Activated naive CD4-positive, alpha-beta T cell treated with anti-CD3 and anti-CD28 coated beads, Interleukin-2, amount 10 ng/mL, durations not matched to agents 5 hours and 36 hours (primary cell): ENCODE measurements at places on chromosomes 5 and 9. TPM values are rescaled to one million over a fixed set of nuclear protein-coding genes. Genes with fewer than 3 reads are reported as not detected.

ENG gene
- 18.3 TPM for total RNA-seq

GABRA1 gene
- total RNA-seq, result not detected

PCDHA12 gene
- not detected for total RNA-seq

ATG10 gene
- total RNA-seq, result 9.5 TPM

STING1 gene
- total RNA-seq, result 218 TPM

JMY gene
- 6.5 TPM for total RNA-seq

TNC gene
- not detected for total RNA-seq

RASGEF1C gene
- not detected for total RNA-seq

CAMK2A gene
- total RNA-seq, result not detected

DDX4 gene
- total RNA-seq, result 0.51 TPM

ROPN1L gene
- 4.2 TPM for total RNA-seq

GAPT gene
- not detected for total RNA-seq

AHRR gene
- total RNA-seq, result 11.1 TPM

MCC gene
- total RNA-seq, result 1.8 TPM

MGAT4B gene
- total RNA-seq, result 96.8 TPM

CARTPT gene
- not detected for total RNA-seq

POU5F2 gene
- 0.63 TPM for total RNA-seq

DDX41 gene
- total RNA-seq, result 98.2 TPM

IL13 gene
- 2.7 TPM for total RNA-seq

COL15A1 gene
- total RNA-seq, result 0.20 TPM

FAXDC2 gene
- total RNA-seq, result not detected

GNG10 gene
- total RNA-seq, result 27.9 TPM

GRIN3A gene
- total RNA-seq, result 0.03 TPM

PPP2R2B gene
- total RNA-seq, result 0.60 TPM

WDR38 gene
- total RNA-seq, result not detected

ZNF658 gene
- 4.7 TPM for total RNA-seq

GARNL3 gene
- total RNA-seq, result 1.5 TPM

ANP32B gene
- total RNA-seq, result 342 TPM

CCDC107 gene
- total RNA-seq, result 37.9 TPM

CCL27 gene
- not detected for total RNA-seq

CDHR2 gene
- 1.9 TPM for total RNA-seq
